A549 (cell line): ENCODE measurements at places on chromosomes 16 and 17.

DNA sequence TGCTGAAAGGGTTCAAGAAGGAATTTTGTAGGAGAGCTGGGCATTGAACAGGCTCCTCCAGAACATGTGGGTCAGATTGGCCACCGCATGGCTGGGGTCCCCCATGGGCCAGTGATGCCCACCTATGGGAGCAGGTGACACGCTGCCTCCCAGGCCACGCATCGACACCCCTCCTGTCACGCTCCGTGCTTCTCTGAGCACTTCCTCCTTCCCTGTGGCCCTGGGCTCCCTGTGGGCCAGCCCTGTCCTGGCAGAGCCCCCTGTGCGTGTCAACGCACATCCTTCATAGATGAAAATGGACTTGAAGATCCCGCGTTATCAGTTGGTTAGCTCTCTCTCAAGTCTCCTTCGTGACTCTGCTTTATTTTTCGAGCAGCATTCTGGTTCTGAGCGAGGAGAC, 160.3 kb downstream of the RPTOR start:
- no peak for DNase-seq

- DNase-seq: no peak
Observed at GRCh38 chr16:64269756-64270155, 852.1 kb downstream of the CDH11 start.

DNA sequence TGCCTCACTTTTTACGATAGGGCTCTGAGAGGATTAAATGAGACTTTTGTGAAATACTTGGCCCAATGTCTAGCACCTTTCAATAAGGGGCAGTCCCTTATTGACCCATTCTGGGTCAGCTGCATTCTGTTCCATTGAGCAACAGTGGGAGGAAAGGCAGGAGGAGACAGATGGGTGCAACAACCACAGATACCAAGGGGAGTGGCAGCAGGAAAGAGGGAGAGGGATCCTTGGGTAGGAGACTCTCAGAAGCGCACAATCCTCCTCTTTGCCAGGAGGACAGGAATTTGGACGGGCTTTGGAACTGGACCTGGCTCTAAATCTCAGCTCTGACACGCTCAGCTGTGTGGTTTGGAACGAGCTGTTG, 3.5 kb downstream of the PIPOX start:
- no peak for DNase-seq

DNA sequence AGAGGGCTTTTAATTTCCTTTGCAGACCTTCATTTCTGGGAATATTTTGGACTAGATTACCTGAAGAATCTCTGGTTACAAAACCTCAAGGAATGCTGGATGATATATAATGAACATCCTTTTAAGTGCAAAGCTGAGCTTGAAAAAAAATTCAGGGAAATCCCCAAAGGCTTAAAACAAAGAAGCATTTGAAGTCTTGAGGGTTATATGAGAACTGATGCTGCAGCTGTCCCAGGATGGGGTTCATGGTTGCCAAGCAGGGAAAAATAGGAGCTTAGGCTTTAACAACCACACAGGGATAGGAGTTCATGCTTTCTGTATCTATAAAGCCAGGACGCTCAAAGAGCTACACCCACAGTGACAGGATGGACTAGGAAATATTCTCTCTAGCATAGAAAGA, 150.4 kb upstream of the IRX5 start:
- no peak for DNase-seq

DNA sequence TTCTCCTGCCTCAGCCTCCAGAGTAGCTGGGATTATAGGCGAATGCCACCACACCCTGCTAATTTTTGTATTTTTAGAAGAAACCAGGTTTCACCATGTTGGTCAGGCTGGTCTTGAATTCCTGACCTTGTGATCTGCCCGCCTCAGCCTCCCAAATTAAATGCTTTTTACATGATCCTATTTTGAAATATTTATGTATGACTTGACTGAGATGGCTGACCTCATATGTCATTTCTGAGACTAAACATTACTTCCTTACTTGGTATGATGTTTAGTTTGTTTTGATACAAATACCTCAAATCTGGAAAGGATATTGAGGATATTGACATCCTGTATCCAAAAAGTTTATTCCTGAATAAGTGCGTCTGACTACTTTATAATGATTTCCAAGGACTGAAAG, 11.9 kb downstream of the CALCOCO2 start:
- no peak for DNase-seq

- DNase-seq: no peak
Observed at GRCh38 chr16:87543436-87544191, 50.8 kb upstream of the ZCCHC14 start.

GRCh38 chr16:84840687-84841627, 21.2 kb downstream of the CRISPLD2 start:
- no peak for DNase-seq

DNA sequence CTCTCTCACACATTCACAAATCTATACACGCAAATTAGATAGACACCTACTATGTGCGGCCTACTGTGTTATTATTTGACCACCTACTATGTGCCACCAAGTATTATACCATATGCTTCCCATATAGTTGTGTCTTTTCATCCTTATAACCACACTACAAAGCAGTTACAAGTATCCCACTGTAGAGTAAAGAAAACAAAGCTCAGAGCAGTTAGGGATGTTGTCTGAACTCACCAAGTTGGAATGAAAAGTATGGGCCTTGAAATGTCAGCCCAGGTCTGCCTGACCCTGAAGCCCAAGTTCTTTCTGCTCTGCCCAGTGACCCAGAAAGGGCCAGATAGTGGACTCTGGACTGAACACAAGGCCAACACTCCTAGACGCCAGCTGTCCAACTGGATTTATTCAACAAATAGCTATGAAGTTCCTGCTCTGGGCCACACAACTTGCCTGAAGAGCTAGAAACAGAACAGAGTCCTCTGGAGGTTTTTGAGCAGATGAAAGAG, 8.5 kb downstream of the KRT37 start:
- DNase-seq: no peak

DNA sequence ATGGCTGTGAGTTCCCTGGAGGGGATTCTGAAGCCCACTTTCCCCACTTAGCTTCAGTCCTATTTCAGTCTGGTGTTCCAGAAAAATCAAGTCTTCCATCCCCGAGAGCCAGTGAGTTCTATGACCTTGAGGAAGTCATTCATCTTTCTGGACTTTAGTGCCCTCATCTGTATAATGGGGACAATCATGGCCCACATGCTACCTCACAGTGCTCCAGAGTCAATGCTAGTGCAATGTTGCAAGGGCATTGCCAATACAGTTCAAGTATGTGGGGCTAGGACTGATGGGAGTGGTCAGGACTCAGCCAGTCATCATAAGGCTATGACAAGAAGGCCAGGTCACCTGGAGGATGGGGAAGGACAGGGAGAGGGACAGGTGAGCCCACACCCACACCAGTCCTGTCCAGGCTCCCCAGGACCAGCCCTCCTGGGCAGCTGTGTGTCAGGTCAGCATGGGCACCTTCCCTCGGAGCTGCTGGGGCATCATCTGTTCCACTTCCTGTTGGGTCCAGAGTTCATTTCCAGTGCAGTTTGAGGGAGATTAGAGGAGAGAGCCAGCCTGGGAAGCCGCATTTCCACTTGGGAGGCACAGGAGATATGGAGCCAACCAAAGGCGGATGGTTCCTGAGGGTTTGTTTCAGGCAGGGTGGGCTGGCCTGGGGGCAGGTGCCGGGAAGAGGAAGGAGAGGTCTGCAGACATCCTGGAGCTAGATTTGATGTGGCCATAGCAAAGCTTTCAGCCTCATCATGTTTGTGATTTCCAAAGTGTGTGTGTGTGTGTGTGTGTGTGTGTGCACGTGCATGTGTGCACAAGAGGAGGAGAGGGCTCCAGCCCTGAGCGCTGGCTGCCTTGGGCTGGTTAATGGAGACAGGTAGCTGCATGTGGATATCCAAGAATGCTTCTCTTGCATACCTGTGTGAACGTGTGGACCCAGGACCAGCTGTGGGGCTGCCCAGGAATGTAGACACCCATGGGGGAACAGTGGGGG, 3.9 kb upstream of the WNT9B start:
- DNase-seq: no peak

DNA sequence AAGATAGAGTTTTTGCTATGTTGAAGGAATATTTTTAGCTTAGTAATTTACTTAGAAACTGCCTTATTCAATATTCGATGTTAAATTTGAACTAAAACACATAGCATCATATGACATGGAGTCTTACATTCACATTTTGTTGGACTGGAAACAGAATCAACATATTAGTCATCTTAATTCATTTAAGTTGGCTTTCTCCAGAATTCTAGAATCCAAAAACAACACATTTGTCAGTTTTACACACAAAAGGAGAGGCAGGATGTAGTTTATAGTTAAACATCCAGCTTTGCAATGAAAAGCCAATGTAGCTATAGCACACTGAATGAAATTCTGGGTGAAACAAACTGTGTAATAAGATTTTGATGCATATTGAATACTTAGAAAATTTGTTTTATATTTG, 43.3 kb downstream of the WWOX start:
- DNase-seq: no peak

GRCh38 chr17:81535007-81535328, 6.8 kb downstream of the FSCN2 start:
- DNase-seq: no peak

GRCh38 chr16:78230832-78231231, 131.4 kb downstream of the WWOX start:
- no peak for DNase-seq

- no peak for DNase-seq
Observed at GRCh38 chr17:44188576-44189403, 2.0 kb downstream of the TMUB2 start.

DNA sequence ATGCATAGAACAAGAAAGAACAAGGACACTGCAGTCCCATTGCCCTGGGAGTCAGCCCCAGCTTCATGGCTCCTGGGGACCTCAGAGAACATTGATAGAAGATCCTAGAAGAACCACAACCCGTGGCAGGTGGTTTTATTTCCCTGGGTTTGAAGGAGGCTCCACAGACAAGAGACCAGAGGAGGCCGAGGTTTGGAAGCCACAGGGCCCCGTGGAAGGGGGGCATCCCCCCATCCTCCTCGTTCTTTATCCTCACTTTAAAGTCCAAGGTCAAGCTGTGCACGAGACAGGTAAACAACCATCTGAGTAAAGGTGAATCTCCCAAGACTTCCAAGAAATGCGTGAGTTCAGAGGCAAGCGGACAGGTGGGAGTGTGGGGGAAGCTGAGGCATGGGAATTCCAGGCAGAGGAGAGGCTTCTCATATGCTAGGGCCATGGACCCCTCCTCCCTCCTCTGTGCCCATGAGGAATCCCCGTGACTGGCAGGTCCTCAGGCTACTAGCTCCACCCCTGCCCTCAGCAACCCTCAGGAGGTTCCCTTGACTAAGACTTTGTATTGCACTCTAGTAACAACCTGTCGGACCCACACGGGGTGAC, 849 bp upstream of the SULT1A1 start:
- DNase-seq: no peak

- no peak for DNase-seq
Observed at GRCh38 chr16:75028544-75029135, 29.8 kb downstream of the ZNRF1 start.

DNA sequence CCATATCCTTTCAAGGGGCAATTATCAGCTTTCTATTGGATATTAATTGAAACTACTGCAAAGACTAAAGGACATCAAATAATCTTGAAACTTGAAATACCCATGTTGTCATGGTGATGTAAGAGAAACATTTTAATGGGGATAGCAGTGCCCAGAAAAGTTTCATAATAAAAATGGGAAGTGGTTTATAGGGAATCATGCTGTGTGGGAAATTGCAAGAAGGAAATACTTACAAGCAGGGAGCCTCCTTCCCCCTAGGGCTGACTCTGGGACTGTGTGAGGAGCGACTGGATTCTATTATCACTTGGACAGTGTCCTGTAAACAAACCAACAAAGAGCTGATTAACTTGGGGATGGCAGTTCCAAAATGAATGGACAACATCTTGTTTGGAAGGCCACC, 1393.1 kb upstream of the GOT2 start:
- no peak for DNase-seq

DNA sequence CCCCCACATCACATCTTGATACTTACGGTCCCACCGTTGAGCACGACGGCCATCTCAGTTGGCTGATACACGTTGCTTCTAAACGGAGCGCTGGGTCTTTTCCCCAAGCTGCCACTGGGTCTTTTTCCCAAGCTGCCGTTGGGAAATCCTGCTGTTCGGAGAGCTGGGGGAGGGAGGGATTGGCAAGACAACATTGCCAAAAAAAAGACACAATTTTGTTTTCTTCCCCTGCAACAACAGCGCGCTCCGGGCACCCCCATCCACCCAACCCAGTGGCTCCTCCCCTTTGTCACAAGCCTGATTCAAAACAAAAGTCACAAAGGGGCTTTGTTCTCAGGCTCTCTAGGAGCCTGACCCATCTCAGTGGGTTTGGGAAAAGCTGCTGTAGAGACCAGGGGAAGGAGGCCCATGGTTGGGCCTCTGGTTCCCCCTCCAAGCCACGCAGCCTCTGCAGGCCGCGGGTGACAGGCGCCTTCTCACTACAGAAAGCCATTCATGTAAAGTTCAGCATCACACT, 22.8 kb downstream of the GPRC5B start:
- DNase-seq: no peak

DNA sequence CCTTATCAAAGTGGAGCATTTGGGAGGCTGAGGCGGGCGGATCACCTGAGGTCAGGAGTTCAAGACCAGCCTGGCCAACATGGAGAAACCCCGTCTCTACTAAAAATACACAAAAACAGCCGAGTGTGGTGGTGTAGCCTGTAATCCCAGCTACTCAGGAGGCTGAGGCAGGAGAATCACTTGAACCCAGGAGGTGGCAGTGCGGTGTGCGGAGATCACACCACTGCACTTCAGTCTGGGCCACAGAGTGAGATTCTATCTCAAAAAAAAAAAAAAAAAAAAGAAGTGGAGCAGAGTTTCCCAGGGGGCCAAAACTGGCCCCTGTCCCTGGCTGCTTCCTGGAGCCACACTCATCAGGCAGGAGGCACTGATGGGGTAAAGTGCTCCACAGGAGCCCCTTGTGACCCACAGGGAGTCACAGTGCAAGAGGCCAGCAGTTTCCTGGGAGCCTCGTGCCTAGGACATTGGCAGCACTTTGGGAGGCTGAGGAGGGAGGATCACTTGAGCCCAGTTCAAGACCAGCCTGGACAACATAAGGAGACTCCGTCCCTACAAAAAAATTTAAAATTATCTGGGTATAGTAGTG, 44.4 kb downstream of the RTN4RL1 start:
- DNase-seq: no peak
